ENCODE measurements at places on chromosomes 13 and 19. TPM values are rescaled to one million over a fixed set of nuclear protein-coding genes. Genes with fewer than 3 reads are reported as not detected.
A peak's percentile ranks its signal among the peaks of the same experiment; 100 is the strongest.

DNA sequence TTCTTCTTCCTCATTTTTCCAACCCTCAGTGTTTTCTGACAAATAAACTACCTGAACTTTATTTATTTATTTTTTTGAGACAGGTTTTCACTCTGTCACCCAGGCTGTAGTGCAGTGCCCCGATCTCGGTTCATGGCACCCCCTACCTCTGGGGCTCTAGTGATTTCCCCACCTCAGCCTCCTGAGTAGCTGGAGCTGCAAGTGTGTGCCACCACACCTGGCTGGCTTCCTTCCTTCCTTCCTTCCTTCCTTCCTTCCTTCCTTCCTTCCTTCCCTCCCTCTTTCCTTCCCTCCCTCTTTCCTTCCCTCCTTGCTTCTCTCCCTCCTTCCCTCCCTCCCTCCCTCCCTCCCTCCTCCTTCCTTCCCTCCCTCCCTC lies 32.3 kb downstream of the KCTD4 start:
- H3K4me3 ChIP-seq: no peak overlapping the region
- no peak for DNase-seq
- peaks cover 20% of the 10 kb centered on the region for H3K4me1 ChIP-seq
- H3K36me3 ChIP-seq: peaks cover 16% of the 10 kb centered on the region
- H3K27ac ChIP-seq: no peak overlapping the region
- H3K27me3 ChIP-seq: no peaks in the 10 kb centered on the region

DNA sequence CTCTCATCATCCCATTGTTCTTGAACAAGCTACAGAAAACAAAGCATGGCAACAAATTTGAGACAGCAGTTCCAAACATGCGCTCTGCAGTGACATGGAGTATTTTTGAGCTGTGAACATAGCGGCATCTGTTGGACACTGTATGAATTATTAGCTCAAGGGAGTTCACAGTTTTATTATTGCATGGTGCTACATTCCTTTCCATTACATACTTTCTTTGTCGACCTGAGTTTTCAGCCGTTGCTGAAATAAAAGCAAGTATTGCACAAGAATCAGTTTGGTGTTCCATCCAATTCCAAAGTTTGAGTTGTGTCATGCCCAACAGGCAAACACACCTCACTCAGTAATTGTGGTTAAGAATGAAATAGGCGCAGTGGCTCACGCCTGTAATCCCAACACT lies 30.1 kb upstream of the METTL21C start:
- H3K4me1 ChIP-seq: peaks cover 13% of the 10 kb centered on the region
- no peak overlapping the region for H3K4me3 ChIP-seq

DNA sequence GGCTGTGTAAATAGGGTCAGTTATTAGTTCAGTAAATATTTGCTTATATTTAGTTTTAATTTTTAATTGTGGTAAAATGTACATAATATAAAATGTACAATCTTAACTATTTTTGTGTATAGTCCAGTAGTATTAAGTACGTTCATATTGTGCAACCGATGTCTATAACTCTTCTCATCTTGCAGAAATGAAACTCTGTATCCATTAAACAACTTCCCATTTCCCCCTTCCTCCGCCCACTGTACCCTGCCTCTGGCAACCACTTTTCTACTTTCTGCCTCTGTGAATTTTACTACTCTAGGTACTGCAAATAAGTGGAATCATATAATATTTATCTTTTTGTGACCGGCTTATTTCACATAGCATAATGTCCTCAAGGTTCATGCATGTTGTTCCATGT lies 24.4 kb downstream of the UBAC2 start:
- DNase-seq: no peak
- no peak overlapping the region for H3K27ac ChIP-seq
- peaks cover 92% of the 10 kb centered on the region for H3K4me1 ChIP-seq
- no peaks in the 10 kb centered on the region for H3K27me3 ChIP-seq
- peaks cover 36% of the 10 kb centered on the region for H3K36me3 ChIP-seq

DNA sequence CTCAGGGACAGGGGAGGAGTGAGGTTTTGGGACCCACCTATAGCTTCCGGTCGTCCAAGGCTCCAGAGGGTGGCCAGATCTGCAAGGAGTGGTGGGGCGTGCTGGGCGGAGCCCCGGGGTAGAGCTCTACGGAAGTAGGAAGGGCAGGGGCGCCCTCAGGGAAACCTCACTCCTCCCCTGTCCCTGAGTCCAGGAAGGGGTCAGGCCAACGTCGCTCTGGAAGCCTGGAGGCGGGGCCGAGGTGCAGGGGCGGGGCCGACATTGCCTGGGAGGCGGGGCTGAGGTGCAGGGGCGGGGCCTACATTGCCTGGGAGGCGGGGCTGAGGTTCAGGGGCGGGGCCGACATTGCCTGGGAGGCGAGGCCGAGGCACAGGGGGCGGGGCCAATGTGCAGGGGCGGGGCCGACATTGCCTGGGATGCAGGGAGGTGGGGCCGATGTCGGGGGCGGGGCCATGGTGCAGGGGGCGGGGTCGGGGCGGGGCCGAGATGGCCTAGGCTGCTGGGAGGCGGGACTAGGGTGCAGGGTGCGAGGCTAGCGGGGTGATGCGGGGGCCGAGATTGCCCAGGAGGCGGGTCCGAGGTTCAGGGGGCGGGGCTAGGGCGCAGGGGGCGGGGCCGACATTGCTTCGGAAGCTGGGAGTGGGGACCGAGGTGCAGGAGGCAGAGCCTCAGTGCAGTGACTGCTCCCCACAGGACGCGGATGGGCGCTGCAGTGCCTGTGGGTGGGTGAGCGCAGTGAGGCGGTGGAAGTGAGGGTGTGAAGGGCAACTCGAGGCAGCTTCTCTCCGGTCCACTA lies 4.9 kb upstream of the PALM start:
- H3K4me1 ChIP-seq: no peaks in the 10 kb centered on the region
- H3K27me3 ChIP-seq: peaks cover 28% of the 10 kb centered on the region
- H3K4me3 ChIP-seq: no peak overlapping the region
- H3K27ac ChIP-seq: no peak overlapping the region

- peak overlapping the region; percentile 1 for H3K27ac ChIP-seq
- H3K27me3 ChIP-seq: no peaks in the 10 kb centered on the region
- no peak for DNase-seq
These were observed 456.6 kb downstream of the FGF9 start for GRCh38 chr13:22127277-22128164.

Gene GADD45GIP1
- 32.1 TPM for total RNA-seq
